ENCODE measurements at places on chromosomes 12 and 14. TPM values are rescaled to one million over a fixed set of nuclear protein-coding genes. Genes with fewer than 3 reads are reported as not detected.

Gene OR6C65
- total RNA-seq = not detected

Gene FAM186B
- not detected for total RNA-seq

Gene MUCL1
- total RNA-seq = not detected

Gene PSEN1
- 79.7 TPM for total RNA-seq

Gene VAMP1
- total RNA-seq = 14.0 TPM

Gene RIMBP2
- 20.5 TPM for total RNA-seq

Gene FAM90A1
- total RNA-seq = 0.54 TPM

Gene TPPP2
- not detected for total RNA-seq

Gene CCDC196
- not detected for total RNA-seq

Gene KCNH3
- total RNA-seq = 5.9 TPM

Gene TAS2R20
- 3.4 TPM for total RNA-seq

Gene DICER1
- total RNA-seq = 113 TPM

Gene ALDH2
- total RNA-seq = 55.2 TPM

Gene PLBD2
- 85.7 TPM for total RNA-seq

Gene APOLD1
- 0.86 TPM for total RNA-seq

Gene SERPINA3
- not detected for total RNA-seq

Gene RTN1
- total RNA-seq = 518 TPM

Gene IAPP
- total RNA-seq = not detected

Gene RALGAPA1
- total RNA-seq = 61.0 TPM

Gene CCDC177
- 7.8 TPM for total RNA-seq

Gene IFNG
- not detected for total RNA-seq

Gene KRT81
- total RNA-seq = not detected
